Stimulated activated CD8-positive, alpha-beta memory T cell treated with anti-CD3 and anti-CD28 coated beads, Interleukin-12 subunit alpha, Interleukin-12 subunit beta, amount 100 ng/mL, for 1 hour (primary cell): ENCODE measurements at places on chromosomes 2 and 18.

GRCh38 chr2:33321236-33321771 is 155.1 kb upstream of the RASGRP3 start:
- no peak for DNase-seq

DNA sequence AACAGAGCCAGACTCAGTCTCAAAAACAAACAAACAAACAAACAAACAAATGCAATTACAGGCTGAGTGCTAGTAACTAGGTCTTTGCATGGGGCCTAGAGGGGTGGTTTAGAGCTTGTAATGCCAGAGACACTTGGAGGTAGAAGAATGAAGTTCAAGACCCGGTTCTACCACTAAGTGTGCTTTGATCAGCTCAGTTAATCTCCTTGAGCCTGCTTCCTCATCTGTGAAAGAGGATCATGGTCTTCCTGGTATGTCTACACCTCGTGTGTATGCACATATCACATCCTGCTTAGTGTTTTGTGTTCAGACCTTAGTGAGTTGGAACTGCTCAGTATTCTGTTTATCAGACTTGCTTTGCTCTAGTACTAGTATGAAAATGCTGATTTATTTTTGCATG is 4.8 kb upstream of the ATP6V1C2 start:
- no peak for DNase-seq

- no peak for DNase-seq
Observed at GRCh38 chr18:12928206-12928605, 19.6 kb upstream of the SEH1L start.

- DNase-seq: no peak
Observed at GRCh38 chr2:199488772-199489400, 31.1 kb upstream of the SATB2 start.

- no peak for DNase-seq
Observed at GRCh38 chr2:229118336-229118735, 152.8 kb downstream of the PID1 start.

GRCh38 chr2:101419096-101419663 is 31.9 kb upstream of the CREG2 start:
- DNase-seq: peak; percentile 37

DNA sequence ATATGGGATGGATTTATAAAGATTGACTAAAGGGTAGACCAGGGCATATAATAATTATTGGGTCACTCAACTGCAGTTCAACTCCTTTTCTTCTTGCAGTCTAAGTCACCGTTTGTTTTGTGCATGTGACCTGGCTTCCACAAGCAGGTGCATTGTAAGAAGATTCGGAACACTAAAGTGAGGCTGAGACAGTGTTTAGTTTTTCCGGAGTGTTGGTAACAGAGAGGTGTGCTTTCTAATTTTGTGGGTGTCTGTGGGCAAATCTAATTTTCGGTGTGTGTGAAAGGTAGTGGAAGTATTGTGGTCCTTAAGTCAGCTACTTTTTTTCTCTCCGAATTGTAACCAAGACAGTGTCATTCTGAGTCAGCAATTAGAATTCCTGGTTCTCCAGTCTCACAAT is 184.5 kb downstream of the CDH19 start:
- DNase-seq: no peak

DNA sequence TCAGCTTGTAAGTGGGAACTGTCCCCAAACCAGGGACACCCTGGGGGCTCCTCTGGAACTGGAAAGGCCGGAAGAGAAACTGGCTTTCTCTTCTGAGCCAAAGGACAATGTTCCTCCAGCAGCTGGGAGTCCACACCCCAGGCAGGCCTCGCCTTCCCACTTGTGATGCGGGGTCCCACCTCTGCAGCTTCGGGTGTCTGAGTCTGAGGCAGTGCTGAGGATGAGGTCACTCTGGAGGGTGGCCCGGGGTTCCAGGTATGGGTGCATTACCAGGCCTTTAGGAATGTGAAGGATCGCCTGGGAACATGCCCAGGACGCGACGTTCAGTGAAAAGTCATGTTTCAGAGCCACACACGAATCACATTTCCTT is 18.2 kb upstream of the BOK start:
- DNase-seq: no peak

DNA sequence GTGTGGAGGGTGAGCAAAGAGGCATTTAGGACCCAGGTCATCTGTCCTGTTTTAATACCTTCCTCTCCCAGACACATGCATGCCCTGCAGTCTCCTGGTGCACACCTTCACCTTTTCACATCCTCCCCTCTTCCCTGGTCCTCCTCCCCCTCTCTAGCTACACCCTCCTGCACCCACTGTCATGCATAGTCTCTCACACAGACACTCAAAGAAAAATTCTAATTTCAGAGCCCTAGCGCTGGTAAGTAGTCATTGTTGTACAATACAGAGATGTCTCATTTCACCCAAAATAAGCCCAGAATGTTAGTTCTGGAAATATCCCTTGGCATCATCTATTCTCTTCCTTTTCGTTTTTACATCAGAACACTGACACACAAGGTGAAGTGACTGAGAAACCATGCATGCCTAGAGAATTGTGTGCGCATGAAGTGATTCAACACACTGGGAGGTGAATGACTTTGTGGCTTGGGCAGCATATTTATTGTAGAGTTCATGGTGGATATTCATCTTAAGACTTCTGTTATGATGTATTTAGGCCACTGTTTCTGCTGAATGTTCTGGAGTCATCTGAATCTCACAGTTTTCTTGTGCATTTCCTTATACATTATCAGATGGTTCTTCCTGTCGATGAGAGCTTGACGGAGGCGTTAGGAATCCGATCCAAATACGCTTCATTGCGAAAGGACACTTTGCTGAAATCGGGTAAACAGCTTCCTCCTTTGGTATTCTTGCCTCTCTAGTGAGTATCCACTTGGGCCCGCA is 69.9 kb downstream of the COA5 start:
- no peak for DNase-seq

DNA sequence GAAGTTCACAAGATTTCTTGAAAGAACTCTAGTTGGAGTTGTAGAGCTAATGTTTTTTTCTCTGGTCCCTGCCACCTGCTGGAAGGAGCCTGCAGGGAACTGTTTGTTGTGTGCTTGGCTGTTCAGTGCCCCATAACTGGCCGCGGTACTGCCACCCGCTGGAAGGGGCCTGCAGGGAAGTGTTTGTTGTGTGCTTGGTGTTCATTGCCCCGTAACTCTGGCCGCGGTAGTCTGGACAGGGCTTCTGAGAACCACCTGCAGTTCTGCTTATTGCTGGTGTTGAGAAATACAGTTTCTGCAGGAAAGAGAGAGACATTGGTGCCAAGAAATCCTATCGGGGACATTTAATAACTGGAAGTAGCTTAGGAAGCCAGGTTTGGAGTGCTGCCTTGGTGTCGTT is 58.1 kb downstream of the AGAP1 start:
- DNase-seq: no peak

GRCh38 chr2:236257136-236257535 is 7.1 kb downstream of the ASB18 start:
- DNase-seq: no peak

GRCh38 chr2:177396703-177397460 is 4.3 kb downstream of the AGPS start:
- no peak for DNase-seq

DNA sequence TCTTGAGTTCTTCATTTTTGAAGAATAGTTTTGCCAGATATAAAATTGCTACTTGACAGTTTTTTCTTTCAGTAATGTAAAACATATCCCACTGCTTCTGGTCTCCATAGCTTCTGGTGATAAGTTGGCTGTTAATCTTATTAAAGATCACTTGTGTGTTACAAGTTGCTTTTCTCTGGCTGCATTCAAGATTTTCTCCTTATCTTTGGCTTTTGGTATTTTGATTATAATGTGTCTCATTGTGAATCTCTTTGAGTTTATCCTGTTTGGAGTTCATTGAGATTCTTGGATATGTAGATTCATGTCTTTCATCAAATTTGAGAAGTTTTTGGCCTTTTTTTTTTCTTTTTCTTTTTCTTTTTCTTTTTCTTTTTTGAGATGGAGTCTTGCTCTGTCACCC is 20.2 kb upstream of the ADNP2 start:
- no peak for DNase-seq

DNA sequence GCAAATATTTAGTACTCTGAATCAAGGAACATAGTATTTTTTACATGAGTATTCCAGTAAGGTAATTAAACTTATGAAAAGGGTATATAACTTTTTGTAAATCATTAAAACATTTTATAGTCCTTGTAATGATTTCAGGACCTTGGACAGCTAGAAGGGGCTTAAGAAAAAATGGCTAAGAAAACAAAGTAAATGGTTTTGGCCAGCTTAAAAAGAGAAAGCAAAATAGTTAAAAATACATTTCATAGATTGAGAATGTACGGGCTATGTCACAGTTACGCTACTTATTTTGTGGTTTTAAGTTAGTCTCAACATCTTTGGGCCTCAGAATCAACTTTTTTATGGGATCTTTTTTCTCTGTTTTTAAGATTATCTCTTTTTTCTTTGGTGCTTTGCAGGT is 26.7 kb downstream of the POLI start:
- DNase-seq: no peak

GRCh38 chr2:23691106-23691470 is 235.8 kb downstream of the ATAD2B start:
- DNase-seq: no peak

DNA sequence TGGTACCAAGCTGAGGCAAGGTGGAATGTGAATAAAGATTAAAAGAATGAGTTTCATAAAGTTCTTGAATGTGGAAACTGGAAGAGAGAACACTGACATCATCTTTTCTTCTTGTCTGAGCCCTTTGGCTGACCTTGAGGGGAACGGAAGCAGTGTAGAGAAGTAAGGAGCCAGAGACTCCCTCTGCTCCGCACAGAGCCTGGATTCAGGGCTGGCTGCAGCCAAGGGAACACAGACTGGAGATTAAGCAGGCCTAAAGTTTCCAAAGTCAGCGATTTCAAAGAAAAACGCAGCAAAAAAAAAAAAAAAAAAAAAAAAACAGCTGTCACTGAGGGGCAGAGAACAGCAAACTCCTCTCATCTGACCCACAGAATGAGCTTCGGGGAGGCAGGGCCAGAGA is 19.3 kb upstream of the ALK start:
- no peak for DNase-seq

DNA sequence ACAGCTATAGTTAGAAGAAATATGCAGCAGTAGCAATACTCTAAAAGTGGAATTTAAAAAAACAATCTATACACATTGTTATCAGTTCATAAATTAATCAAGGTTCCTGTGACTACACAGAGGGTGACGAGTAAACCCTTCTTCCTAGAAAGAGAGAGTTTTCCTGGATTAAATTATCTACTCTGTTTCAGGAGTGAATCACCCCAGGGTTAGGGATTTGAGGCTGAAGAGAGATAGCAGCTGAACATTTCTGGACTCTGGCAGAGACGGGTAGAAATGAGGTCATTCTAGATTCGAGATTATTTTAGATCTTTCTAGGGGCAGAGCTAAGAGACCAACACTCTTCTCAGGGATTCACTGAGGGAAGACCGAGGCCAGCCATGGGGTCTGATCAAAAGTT is 38.8 kb upstream of the PMAIP1 start:
- no peak for DNase-seq

DNA sequence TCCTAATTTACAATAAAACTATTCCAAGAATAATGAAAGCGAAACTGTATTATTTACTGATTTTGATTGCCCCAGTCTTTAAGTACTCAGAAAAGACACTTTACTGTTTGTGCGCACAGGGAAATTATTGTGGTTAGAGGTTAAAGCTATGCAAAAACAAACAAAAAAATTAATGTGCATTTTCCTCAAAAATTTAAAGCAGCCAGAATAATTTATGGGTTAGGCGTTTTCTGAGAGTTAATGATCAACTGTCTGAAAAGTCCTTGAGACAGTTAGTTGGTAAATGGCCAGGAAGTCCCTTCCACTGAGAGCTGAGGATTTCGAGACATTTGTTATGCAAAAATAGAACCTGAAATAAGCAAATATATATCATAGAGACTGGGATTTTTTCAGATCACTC is 143.3 kb downstream of the IRS1 start:
- no peak for DNase-seq

GRCh38 chr2:235439959-235440662 is 53.7 kb upstream of the AGAP1 start:
- DNase-seq: no peak

DNA sequence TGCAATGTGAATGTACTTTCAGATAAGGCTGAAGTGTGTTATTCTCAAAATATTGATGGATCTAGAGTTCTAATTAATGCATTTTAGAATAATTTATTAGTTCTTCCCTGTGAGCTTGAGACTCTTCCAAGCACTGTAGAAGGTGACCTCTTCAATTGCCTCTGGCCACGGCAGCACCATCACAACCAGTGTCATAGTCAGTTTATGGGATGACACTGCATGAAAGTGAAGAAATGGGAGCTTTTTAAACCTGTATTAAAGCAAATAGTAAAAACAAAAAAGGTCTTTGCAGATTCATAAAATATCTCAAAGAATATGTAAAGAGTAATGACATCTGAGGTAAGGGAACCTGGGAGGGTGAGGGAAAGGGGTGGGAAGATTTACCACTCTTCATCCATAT is 52.0 kb downstream of the OXER1 start:
- no peak for DNase-seq

DNA sequence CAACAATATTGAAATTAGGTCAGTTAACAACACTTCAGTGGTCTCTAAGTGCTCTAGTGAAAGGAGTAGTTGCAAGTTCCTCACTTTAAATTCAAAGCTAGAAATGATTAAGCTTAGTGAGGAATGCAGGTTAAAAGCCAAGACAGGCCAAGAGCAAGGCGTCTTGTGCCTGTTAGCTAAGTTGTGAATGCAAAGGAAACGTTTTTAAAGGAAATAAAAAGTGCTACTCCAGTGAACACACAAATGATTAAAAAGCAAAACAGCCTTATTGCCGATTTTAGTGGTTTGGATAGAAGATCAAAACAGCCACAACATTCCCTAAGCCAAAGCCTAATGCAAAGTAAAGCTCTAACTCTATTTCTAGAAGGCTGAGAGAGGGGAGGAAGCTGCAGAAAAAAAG is 44.7 kb downstream of the ANTXR1 start:
- no peak for DNase-seq

DNA sequence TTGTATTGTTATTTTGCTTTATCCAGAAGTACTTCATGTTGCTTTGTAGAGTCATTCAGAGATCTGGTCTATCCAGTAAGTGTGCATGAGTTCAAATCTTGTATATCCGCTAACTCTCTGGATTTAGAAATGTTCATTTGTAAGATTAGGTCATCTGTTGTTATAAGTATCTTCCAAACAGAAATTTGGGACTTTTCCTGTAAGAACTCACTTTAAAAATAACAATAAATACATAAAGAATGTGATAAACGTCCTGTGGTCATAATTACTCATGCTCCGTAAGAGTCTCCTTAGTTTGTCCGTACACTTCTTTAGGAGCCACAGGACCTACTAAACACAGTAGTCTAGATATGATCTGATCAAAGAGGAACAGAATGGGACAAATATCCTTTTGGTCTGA is 699.9 kb upstream of the SLC8A1 start:
- DNase-seq: no peak

GRCh38 chr2:65343386-65343785 is 89.0 kb downstream of the SPRED2 start:
- DNase-seq: no peak
